ENCODE measurements at places on chromosomes 3 and 15.
A peak's percentile ranks its signal among the peaks of the same experiment; 100 is the strongest.

DNA sequence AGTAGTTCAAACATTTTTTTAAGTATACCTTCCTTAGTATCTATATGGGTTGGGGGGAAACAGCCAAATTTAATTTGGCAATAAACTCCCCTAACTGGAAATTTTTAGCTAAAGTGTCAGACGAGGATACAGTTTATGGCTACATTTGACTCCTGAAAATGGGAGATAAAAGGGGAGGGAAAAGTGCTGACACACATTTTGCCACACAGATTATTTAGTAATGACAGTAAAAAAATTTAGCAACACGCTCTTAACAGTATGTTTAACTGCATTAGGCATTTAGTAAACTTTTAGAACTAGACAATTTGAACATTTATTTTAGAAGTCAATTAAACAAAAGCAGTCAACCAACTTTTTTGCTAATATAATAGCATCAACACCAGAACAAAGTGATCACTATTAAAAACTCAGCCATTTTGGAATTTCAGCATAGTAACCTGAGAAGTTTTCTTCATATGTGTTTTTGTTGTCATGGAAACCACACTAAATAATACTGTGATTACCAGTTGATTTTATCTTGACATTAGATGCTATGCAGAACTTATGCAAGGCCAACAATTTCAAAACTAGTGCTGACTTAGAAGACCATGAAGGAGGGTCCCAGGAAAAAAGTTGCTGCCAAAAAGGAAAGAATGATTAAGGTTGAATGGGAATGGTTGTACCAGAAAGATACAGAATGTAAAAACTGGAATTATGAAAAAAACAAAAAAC, 47.0 kb upstream of the TFG start:
- DNase-seq: no peak

DNA sequence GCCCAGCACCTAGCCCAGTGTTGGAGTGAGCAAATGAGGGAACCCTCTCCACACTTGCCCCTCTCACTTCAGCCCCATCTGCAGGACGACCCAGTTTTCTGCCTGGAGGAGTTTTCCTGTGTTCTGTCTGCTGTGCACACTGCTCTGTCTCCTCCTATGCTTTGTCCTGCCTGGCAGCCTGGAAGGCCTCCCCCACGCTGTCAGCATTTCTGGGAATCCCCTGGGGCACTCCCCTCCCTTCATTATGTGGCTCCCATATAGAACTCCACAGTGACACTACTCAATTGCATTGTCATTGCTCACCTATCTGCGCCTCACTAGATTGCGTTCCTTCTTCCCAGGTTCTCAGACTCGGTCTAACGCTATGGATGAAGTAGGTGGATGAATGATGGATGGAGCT, 13.9 kb downstream of the CLSTN2 start:
- DNase-seq: no peak

GRCh38 chr3:38614091-38614490, 35.4 kb downstream of the SCN5A start:
- no peak for DNase-seq

- DNase-seq: no peak
These were observed 289.7 kb upstream of the MCTP2 start for GRCh38 chr15:93941697-93942096.

DNA sequence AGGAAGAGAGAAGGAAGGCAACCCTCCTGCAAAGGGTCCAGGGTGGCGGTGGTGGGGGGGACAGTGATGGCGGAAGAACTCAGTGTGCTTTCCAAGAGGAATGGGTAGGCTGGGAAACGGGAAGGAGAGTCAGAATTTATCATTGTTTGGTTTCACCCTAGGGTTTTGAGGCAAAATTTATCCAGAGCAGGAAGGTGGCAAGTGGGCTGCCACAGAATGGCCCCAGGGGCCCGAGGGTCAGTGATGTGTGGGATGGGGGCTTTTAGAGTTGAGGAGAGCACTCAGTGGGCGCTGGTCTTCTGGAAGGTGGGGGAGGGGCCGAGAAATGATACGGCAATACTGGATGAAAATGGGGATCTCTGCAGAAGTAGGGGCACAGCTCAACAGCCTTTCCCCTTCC, 581 bp downstream of the FAM131A start:
- DNase-seq: no peak

DNA sequence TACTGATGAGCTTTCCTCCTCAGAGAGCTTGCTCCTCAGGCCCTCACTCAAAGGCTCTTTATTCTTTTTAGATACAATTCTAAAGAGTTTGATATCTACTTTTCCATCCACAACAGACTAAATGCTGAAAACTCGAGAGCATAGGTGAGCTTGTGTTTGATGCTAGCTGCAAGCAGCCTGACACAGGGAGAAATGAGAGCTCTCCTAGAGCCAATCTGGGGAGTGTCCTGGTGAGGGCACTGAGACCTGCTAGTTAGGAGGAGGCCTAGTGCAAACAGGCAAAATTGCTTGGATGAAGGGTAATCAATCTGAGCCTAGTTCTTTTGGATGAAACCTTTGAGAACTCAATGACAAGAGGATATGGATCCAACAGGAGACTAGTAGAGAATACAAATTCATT, 300.8 kb downstream of the ZBTB20 start:
- DNase-seq: no peak

DNA sequence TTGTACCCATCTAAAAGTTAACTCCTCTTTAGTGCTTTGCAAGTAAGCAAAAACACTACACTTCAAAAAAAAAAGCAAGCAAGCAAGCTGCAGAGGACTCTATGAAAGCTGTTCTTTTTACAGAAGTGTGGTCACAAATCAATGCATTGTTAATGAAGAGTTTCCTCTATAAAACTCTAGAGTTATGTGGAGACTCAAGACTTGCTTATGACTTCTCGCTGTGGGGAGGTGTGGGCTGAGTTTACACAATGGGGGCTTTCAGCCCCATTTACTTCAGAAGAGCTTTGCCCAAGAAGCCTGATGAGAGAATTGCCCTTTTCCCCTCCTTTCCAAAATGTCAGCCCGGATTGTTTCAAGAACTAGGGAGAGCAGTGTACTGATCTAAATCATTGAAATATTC, 144.4 kb downstream of the IGSF11 start:
- DNase-seq: no peak

GRCh38 chr3:52983336-52983807, 62.5 kb downstream of the SFMBT1 start:
- peak; percentile 26 for DNase-seq

DNA sequence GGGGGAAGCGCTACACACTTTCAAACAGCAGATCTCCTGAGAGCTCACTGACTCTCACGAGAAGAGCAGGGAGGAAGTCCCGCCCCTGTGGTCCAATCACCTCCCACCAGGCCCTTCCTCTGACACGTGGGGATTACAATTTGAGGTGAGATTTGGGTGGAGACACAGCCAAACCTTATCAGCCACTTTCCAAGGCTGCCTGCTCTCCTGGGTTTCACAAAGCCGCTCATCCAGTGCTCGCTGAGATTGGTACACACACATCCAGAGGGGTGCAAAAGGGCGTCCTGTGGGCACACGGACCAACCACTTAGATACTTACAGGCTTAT, 23.1 kb downstream of the XXYLT1 start:
- no peak for DNase-seq

DNA sequence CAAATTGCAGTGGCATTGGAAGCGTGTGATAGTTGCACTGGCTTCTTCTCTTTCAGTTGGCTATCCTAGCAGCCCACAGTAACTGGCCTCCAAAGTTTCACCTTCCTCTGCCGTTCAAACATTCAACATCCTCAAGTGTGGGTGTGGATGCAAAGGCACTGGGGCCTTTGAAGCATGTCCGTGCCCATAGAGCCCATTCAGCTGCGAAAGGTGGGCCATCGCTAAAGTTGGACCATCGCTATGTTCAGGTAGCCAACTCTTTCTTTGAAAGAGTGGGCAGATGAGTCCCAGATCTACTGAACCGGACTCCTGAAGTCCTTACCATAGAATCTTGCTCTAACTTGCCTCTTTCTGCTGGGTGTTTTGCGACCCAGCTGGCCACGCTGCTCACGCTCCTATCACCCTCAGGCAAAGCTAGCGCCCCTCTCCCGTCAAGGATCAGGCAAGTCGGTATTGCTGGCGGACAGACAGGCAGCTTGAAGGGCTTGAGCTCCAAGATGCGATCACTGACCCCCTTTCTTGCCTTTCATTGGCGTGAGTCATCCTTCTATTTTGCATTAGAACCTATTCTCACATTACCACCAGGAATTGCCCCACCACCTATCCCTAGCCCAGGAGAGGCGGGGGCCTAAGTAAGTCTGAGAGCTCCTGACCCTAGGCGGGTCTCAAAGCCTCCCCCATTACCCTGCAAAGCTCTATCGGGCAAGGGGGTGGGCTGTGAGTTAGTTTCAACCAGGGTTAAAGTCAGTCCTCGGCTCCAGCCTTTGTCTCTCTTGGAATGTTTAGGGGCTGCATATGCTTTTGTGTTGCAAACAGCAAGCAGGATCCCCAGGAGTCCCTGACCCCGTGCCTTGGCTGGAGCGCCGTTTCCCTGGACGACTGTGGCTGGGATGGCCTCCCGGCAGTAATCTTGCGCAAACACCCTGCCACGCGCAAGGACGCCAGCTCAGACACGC, 28.7 kb downstream of the ZIC4 start:
- DNase-seq: no peak

- DNase-seq: no peak
These were observed 179.6 kb downstream of the P3H2 start for GRCh38 chr3:189941125-189941524.

DNA sequence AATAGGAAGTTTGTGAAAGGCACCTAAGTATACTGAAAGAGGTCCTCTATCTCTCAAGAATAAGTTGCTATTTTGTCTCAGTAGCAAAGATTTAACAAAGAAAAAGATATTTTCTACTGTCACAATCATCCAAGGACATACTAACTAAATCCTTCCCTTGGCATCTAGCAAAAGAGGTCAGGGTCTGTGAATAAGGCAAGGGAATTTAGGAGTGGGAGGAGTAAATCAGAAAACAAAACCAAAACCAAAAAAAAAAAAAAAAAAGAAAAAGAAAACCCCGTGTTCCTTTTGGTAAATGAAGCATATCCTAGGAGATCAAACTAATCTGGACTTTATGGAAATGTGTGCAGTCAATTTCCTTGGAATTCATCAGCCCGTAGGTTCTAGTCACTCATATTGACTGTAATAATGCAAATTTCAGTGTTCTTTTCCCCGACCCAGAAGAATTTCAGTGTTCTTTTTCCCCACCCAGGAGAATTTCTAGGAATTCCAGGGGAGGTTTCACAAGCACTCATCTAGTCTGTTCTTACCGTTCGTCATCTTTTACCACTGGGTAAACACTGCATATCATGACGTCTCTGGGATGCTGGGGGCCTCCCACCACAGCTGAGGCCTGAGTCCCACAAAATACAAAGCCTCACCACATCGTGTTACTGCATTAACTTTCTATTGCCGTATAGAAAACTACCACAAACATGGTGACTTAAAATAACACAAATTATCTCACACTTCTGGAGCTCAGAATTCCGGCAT, 113.8 kb upstream of the CCDC54 start:
- DNase-seq: no peak

GRCh38 chr3:9986230-9986725, 363 bp downstream of the EMC3 start:
- DNase-seq: no peak

DNA sequence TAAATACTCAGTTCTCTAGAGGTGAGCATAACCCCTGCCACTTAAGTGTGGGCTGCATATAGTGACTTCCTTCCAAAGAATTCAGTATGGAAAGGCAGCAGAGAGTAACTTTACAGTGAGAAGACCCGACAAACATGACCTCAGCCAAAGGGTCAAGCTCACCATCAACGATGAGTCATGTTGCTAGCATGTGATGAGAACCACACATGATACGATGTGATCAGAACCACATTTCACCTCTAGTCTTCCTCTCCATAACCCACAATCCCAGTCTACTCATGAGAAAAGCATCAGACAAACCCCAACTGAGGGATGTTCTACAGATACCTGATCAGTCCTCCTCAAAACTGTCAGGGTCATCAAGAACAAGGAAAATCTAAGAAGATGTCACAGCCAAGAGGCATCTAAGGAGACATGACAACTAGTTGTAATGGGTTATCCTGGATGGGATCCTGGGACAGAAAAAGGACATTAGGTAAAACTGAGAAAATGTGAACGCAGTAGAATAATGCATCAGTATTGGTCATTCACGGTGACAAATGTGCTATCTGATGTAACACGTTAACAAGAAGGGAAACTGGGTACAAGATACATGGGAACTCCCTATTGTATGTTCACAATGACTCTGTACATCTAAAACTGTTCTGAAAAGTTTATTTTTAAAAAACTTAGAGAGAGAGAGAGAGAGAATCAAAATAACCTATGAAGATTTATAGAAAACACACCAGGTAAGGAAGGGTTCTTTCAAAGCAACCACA, 28.3 kb downstream of the SEC61A1 start:
- no peak for DNase-seq

- no peak for DNase-seq
These were observed 65.2 kb downstream of the SMAD6 start for GRCh38 chr15:66767240-66767659.

GRCh38 chr3:5565026-5565425, 377.5 kb downstream of the EDEM1 start:
- no peak for DNase-seq

GRCh38 chr3:38027466-38028465, 1.7 kb downstream of the PLCD1 start:
- no peak for DNase-seq

DNA sequence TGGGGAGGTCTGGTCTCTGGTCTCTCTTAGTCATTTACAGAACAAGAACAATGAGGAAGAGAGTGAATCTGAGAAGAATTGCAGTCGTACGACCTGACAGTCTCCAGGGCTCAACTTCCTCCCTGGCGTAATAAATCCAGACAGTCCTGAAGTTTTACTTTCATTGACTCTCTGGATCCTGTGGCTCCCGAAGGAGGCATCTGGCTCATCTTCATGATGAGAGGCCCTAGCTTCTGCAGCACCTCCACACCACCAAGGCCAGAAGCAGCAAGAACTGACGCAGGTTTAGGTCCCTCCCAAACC, 11.8 kb upstream of the CYFIP1 start:
- no peak for DNase-seq

GRCh38 chr3:156723182-156723619, 48.8 kb downstream of the TIPARP start:
- no peak for DNase-seq

GRCh38 chr3:141618103-141618910, 119.8 kb upstream of the RNF7 start:
- no peak for DNase-seq

- no peak for DNase-seq
These were observed 3.7 kb upstream of the MYO5A start for GRCh38 chr15:52532427-52532826.

GRCh38 chr15:59322056-59322759, 50.5 kb downstream of the MYO1E start:
- no peak for DNase-seq

- DNase-seq: no peak
These were observed 42.4 kb downstream of the TMEM40 start for GRCh38 chr3:12716605-12717151.

GRCh38 chr3:43465109-43465508, 156.7 kb downstream of the ANO10 start:
- no peak for DNase-seq
